ENCODE measurements at places on chromosomes 5 and 9.

DNA sequence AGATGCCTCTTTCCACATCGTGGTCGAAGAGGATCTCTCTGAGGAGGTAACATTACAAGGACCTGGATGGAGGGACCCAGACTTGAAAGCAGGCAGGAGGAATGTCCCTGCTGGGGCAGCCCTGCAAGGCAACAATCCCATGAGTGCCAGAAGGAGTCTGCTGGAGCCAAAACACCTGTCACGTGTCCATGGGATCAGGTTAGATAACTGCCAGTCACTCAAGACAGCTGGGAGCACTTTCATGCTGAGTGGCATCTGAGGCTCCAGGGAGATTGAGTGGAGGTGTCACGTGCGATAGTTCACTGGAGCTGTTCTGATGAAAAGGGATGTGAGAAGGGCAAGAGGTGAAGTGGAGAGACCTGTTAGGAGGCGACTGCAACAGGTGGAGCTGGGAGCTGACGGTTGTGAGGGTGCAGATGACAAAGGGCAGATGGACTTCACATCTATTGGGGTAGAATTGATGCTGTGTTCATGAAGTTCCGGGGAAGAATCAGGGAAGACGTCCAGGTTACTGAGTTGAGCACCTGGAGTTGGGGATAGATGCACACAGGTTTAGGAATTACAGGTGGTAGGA is 68.4 kb downstream of the ICE1 start:
- no peak for DNase-seq

- DNase-seq = peak; percentile 25
These were observed 1.0 kb upstream of the SECISBP2 start for GRCh38 chr9:89317282-89317681.

DNA sequence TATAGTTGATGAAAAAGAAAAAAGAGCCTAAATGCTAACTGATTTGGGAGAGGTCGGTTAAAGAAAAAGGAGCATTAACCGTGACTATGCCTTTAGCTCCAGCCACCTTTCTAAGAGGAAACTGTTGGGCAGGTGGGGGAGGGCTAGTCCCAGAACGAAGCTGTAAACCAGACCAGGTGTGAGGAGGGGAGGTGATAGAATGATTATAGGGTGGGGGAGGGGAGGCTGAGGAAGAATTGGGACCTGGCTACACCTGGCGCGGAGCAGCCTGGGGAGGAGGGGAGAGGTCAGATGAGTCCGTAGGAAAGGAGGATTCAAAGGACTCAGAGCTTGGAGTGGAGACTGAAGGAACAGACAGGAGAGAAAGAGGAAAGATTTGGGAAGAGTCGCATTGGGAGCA is 73.4 kb downstream of the PHAX start:
- no peak for DNase-seq

GRCh38 chr5:40735609-40736008 is 20.2 kb downstream of the TTC33 start:
- DNase-seq = no peak

GRCh38 chr9:31535651-31536050 is 848.8 kb upstream of the ACO1 start:
- DNase-seq = no peak

GRCh38 chr9:71941060-71941568 is 29.7 kb downstream of the C9orf85 start:
- DNase-seq = no peak

DNA sequence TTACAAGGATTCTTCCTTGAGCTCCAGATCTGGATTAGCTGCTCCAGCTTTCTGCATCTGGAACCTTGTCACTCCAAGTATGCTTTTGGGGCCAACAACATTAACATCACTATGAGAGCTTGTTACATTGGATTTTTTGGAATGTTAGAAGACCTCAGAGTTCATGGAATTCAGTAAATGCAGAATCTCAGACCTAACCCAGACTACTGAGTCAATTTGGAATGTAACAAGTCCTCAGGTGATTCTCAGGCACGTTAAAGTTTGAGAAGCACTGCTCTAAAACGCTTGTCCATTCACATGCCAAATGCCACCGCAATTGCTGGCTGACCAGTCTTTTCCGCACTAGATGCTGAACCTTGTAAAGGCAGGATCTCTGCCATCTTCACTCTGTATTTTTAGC is 251.4 kb upstream of the TRIM32 start:
- DNase-seq = no peak

GRCh38 chr5:134245101-134245604 is 19.3 kb upstream of the PPP2CA start:
- DNase-seq = no peak

Data from B cell (primary cell).